ENCODE measurements at places on chromosomes 11 and 22.
A peak's percentile ranks its signal among the peaks of the same experiment; 100 is the strongest.

- H3K27ac ChIP-seq = peak overlapping the region; percentile 94
- peak; percentile 62 for DNase-seq
- no peak overlapping the region for H3K4me3 ChIP-seq
- no peaks in the 10 kb centered on the region for H3K27me3 ChIP-seq
- no peaks in the 10 kb centered on the region for H3K36me3 ChIP-seq
- H3K4me1 ChIP-seq = peaks cover 25% of the 10 kb centered on the region
Measured at GRCh38 chr11:130037058-130037457, 32.6 kb upstream of the APLP2 start.

- no peak overlapping the region for H3K4me3 ChIP-seq
- DNase-seq = no peak
- no peaks in the 10 kb centered on the region for H3K4me1 ChIP-seq
- no peaks in the 10 kb centered on the region for H3K36me3 ChIP-seq
- H3K27ac ChIP-seq = no peak overlapping the region
Measured at GRCh38 chr22:27545085-27545484, 256.5 kb downstream of the MN1 start.

GRCh38 chr11:32172041-32172847 lies 81.4 kb downstream of the RCN1 start:
- no peaks in the 10 kb centered on the region for H3K4me1 ChIP-seq
- no peaks in the 10 kb centered on the region for H3K36me3 ChIP-seq
- H3K27ac ChIP-seq = no peak overlapping the region
- peaks cover 15% of the 10 kb centered on the region for H3K27me3 ChIP-seq

GRCh38 chr11:128190312-128190711 lies 397.0 kb downstream of the ETS1 start:
- no peak overlapping the region for H3K4me3 ChIP-seq
- no peak overlapping the region for H3K27ac ChIP-seq
- peaks cover 5% of the 10 kb centered on the region for H3K4me1 ChIP-seq
- no peak for DNase-seq
- no peaks in the 10 kb centered on the region for H3K27me3 ChIP-seq
- no peaks in the 10 kb centered on the region for H3K36me3 ChIP-seq

- H3K4me3 ChIP-seq = no peak overlapping the region
- no peak for DNase-seq
- peak overlapping the region; percentile 63 for H3K27ac ChIP-seq
- no peaks in the 10 kb centered on the region for H3K27me3 ChIP-seq
- peaks cover 3% of the 10 kb centered on the region for H3K36me3 ChIP-seq
Measured at GRCh38 chr11:66082946-66083698, 13.1 kb downstream of the PACS1 start.

- H3K4me1 ChIP-seq = no peaks in the 10 kb centered on the region
- H3K27ac ChIP-seq = no peak overlapping the region
- DNase-seq = no peak
- H3K4me3 ChIP-seq = no peak overlapping the region
Measured at GRCh38 chr11:28296426-28296825, 188.2 kb downstream of the METTL15 start.

GRCh38 chr11:19968860-19969259 lies 191.4 kb downstream of the DBX1 start:
- no peaks in the 10 kb centered on the region for H3K36me3 ChIP-seq
- no peaks in the 10 kb centered on the region for H3K4me1 ChIP-seq
- DNase-seq = no peak
- H3K27me3 ChIP-seq = no peaks in the 10 kb centered on the region
- no peak overlapping the region for H3K27ac ChIP-seq
